Testis (tissue), 5 donors: ENCODE measurements at places on chromosomes 11 and 22.

DNA sequence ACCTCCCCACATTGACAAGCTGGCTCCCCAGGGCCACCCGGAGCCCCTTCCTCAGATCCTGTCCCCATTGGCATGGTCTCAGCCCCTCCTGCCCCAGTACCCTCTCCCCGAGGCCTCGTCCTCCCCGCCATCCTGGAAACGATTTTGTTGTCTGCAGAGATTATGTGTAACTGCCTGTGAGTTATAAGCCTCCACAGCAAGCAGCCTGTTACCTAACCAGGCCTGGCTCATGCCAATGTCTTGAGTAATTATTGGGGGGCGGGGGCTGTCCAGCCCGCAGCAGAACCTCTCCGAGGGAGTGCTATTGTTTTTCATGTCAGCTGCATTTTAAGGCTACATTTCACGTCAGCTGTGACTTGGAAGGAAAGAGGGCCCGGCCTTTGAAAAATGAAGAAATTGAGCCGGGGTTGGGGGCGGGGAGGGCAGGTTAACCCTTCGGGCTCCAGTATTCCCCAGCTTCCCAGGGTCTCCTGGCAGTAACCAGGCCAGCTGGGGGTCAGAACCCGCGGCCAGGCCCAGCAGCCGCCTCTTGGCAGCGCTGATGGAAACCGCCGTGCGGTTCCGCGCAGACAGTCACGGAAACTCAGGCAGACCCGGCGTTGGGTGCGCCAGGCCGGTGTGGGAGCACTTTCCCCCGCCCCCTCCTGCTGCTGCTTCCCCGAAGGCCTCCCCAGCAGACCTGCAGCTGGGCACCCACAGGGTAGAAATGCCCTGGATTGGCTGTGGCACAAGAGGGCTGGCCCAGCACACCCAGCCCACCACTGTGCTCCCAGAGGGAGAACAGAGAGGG lies 59.5 kb downstream of the CDKN1C start:
- peak; percentile 32 for DNase-seq

- no peak for DNase-seq
Measured at GRCh38 chr11:119571311-119571710, 148.3 kb upstream of the THY1 start.

DNA sequence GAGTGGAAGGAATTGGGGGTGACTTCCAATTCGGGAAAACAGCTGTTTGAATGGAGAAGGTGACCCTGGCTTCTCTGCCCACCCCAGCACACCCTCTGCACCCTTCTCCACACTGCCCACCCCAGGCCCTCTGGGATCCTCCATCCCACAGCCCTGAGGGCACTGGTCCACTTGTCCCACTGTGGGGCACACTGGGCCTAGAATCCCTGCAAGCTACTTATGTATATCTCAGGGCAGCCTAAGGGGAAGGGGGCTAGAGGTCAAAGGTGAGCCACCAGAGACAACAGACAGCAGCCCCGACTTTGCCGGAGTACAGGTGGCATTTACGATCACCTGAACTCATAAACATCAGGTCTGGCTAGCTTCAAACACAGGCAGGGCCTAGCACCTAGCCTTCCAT lies 673 bp upstream of the SCUBE2 start:
- DNase-seq = no peak

- DNase-seq = no peak
Measured at GRCh38 chr11:5929571-5930368, 12.3 kb upstream of the OR56A3 start.

DNA sequence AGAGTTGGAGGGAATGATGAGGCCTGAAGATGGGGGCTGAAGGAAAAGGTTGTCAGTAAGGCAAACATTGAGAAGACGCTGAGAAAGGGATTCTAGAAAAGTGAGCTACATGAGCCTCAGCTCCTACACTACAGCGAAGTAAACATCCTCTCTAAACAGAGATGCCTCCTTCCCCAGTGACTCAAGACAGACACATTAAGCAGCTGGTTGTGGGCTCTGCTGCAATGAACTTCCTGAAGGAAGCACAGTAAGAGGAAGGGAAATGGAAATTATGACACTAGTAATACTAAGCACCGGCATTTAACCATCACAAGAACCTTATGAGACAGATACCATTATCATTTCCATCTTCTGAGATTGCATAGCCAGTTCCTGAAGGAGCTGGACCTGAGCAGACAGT lies 190.5 kb downstream of the C11orf87 start:
- no peak for DNase-seq

GRCh38 chr11:134101282-134101681 lies 32.4 kb downstream of the JAM3 start:
- DNase-seq = no peak

- no peak for DNase-seq
Measured at GRCh38 chr11:104146421-104146820, 17.5 kb downstream of the PDGFD start.

DNA sequence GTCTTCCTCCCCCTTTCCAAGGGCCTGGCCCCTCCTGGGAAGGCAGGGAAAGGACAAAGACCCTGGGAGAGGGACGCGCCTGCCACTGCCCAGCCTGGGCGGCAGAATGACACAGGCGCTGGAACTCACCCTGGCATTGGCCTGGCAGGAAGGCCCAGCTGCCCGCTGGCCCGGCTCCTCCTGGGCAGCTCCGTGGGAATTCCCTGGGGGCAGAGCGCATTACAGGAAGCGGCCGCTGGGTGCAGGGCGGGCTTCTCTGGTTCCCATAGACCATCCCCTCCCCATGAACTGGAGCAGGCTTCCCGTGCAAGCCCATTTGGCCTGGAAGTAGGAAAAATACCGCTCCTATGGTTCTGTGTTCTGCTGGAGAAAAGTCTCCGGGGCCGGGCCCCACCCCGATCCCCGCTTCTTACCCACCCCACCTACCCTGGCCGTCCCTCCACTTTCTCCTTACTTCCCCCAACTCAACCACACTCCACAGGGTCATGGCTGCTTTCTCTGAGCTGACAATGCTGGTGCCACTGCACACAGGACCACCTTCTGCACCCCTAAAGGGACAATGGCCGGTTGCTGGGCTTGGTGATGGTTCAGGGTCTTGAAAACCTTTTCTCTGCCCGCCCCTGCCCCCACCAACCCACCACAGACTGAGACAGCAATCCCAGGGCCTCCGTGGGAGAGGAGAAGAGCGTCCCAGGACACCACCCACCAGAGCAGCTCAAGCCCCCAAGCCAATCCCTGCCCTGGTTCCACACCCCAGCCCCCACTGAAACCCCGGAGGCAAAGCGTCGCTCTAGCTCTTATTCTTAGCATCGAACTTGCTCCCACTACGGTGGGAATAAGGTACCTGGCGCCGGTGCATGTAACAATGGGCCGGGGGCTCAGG lies 58.9 kb downstream of the LINC01488 start:
- DNase-seq = no peak

- no peak for DNase-seq
Measured at GRCh38 chr11:10418259-10418949, 36.7 kb upstream of the AMPD3 start.

DNA sequence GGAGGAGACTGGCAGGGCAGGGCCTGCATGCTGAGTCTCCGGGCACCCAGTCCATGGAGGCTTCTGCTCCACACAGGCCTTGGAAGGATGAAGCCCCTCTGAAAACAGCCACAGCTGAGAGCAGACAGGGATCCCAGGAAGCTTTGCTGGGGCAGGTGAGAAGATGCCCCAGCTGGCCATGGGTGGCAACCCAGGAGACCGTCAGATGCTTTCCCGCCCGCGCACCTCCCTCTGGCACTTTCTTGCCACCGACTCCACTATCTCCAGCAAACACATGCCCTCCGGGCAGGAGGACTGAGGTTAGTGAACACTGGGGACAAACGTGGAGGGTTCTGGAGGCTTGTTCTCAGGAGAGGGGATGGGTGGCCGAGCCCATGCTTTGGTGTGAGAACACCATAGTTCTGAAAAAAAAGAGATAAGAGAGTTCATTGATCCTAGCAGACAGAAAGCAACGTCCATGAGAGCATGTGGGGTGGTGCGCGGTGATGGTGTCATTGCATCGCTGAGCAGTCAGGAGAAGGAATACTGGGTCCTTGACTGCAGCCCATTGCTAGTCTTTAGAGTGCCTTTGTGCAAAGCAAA lies 2.3 kb downstream of the C1QTNF6 start:
- no peak for DNase-seq

GRCh38 chr11:23554002-23554401 lies 693.7 kb upstream of the CCDC179 start:
- no peak for DNase-seq

- DNase-seq = no peak
Measured at GRCh38 chr22:31613286-31613903, 48.6 kb downstream of the PISD start.

DNA sequence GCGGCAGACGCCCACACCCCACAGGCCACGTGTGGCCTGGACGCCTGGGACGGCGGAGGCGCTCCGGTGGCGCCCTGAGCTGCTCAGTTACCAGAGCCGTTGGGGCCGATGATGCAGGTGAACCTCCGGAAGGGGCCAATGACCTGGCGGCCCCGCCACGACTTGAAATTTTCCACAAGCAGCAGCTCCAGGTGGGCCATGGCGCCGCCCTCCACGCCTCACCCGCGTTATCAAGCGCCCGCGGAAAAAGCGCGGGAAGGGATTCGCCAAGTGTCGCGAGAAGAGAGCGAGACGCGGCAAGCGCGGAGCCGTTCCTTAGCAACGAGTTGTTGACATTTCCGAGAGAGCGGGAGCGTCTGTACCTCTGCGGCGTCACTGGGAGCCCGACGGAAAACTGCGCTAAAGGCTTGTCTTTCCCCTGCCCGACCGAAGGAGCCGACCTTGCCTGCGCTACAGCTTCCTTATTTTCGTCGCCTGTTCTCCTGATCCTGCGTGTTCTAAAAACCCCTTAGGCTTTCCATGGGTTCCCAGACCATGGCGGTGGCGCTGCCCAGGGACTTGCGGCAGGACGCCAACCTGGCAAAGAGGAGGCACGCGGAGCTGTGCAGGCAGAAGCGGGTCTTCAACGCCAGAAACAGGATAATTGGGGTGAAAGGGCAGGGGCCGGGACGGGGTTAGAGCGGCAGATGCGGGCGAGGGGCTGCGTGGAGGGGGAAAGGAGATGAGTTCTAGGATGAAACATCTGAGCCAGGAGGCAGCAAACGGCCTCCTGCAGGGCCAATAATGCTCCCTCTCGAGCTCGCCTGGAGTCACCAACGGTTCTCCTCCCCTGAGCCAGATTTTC lies at the start of the genes RIBC2 and SMC1B:
Gene RIBC2, plus strand, starts transcription at position 326 of the 844 bp plus-strand sequence. Its CDS starts 194 bp downstream, at position 520.
Gene SMC1B, minus strand, starts transcription at position 232 of the 844 bp plus-strand sequence. Its CDS starts 32 bp downstream, at position 200.
- DNase-seq = peak; percentile 87
